Stimulated activated CD8-positive, alpha-beta memory T cell treated with anti-CD3 and anti-CD28 coated beads, Interleukin-4, amount 100 ng/mL, for 4 hours (primary cell): ENCODE measurements at places on chromosomes 1 and 21.

GRCh38 chr1:174075245-174075692 lies 53.1 kb upstream of the RC3H1 start:
- DNase-seq = no peak

- no peak for DNase-seq
Observed at GRCh38 chr1:240395336-240395735, 216.6 kb downstream of the GREM2 start.

- DNase-seq = no peak
Observed at GRCh38 chr1:1132956-1133750, 17.3 kb upstream of the C1orf159 start.

- no peak for DNase-seq
Observed at GRCh38 chr1:14625996-14626395, 27.5 kb downstream of the KAZN start.

- no peak for DNase-seq
Observed at GRCh38 chr1:29500041-29500440, 263.7 kb downstream of the PTPRU start.
